ENCODE measurements at places on chromosomes 7 and 10. TPM values are rescaled to one million over a fixed set of nuclear protein-coding genes. Genes with fewer than 3 reads are reported as not detected.

DNA sequence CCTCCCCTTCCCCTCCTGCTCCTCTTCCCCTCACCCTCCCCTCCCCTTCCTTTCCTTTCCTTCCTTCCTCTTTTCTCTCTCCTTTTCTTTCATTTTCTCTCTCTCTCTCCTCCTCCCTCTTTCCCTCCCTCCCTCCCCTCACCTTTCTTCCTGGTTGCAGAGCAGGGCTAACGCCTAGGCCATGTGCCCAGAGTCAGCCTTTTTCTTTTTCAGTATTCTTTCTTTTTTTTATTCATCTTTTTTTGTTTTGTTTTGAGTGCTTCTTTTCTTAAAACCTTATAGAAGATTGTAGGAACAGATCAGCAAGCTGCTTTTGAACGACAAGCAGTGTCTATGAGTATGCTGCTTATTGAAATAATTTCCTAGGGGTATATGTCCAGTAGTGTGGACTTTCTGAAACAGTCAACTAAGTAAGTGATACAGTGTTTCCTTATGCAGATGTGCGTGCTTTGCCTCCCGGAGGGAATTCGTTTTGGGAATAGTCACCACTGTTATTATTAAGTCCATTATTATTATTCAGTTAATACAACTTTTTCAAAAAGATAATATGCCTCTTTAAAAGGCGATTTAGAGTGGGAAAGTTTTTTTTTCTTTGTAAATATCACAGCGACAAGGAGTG lies 219.2 kb downstream of the CAMK1D start:
- no peak for DNase-seq

DNA sequence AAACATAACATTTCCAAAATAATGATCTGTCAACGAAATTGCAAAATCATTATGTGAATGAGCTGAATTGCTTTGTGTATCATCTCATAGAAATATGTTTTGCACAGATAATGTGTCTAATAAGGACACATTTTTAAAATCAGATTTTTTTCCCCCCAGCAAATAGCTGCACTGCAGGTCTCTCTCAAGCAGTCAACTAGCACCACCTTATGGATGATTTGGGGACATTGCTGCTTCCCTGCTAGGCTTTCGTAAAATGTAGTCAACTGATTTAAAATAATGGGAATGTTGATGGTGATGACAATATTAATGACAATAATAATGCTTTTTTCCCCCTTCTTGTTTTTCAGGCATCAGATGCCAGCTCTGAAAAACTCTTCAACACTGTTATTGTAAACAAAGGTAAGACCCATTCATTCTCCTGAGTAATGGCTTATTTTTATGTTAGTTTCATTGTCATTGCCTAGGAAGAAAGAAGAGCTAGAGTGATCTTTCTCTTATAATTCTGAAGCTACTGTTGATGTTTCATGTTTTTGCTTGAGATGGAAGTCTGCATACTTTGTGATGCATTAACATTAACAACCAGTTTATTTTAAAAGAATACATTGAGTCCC lies 433.6 kb upstream of the GALNT17 start:
- no peak for DNase-seq

- peak; percentile 44 for DNase-seq
Measured at GRCh38 chr10:125823663-125824251, 411 bp downstream of the BCCIP start.

GRCh38 chr10:28823501-28824075 lies 146.3 kb downstream of the BAMBI start:
- DNase-seq: no peak

- peak; percentile 56 for DNase-seq
Measured at GRCh38 chr7:101507791-101508252, 121.3 kb downstream of the MYL10 start.

DNA sequence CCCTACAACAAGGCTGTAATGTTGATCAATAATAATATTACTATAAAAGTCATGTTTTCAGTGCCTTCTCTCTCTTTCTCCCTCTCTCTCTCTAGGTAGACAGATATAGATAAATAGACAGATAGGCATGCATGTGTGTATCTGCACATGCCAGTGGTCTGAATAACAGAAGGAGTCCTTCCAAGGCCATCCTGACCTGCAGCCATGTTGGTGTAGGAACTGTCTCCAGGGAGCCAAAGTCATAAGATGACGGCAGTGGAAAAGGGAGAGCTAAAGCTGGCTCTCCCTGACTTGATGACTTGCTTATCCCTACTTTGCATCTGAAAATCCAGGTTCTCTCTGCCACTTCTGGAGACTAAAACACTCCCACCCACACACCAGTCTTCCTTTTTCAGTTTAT lies 113.0 kb downstream of the TRIL start:
- no peak for DNase-seq

IFIT1 gene
- 45.8 TPM for total RNA-seq

GRCh38 chr7:64849250-64849923 lies 53.7 kb upstream of the ZNF273 start:
- DNase-seq: no peak

DNA sequence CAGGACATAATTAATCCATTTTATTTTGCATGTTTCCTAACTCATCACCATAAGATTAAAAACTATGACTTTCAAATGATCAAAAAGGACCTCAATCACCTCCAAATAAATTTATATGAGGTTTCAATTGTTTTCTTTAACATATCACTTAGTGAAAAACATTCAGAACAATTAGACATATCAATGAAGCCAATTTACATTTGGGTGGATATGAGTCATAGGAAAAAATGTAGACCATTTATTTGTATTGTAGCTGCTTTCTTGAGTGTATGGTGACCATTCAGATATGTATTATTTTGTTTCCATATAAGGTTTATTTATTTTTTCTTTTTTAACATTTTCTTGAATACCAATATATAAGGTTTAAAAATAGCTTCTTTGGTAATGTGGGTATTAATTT lies 13.3 kb upstream of the EXOC6 start:
- DNase-seq: no peak

DNA sequence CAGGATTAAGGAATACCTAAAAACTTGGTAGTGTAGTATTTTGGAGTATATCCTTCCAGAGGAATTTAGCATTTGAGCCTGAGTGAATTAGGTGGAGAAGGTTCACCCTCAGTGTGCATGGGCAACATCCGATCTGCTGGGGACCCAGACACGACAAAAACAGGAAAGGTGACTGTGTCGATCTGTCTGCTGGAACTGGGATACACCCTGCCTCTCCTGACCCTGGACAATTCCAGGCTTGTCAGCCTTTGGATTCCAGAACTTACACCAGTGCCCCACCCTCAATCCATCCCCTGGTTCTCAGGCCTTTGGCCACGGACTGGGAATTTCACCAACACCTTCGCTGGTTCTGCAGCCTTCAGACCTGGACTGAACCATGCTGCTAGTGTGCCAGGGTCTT lies 41.9 kb downstream of the PTPRE start:
- no peak for DNase-seq

DNA sequence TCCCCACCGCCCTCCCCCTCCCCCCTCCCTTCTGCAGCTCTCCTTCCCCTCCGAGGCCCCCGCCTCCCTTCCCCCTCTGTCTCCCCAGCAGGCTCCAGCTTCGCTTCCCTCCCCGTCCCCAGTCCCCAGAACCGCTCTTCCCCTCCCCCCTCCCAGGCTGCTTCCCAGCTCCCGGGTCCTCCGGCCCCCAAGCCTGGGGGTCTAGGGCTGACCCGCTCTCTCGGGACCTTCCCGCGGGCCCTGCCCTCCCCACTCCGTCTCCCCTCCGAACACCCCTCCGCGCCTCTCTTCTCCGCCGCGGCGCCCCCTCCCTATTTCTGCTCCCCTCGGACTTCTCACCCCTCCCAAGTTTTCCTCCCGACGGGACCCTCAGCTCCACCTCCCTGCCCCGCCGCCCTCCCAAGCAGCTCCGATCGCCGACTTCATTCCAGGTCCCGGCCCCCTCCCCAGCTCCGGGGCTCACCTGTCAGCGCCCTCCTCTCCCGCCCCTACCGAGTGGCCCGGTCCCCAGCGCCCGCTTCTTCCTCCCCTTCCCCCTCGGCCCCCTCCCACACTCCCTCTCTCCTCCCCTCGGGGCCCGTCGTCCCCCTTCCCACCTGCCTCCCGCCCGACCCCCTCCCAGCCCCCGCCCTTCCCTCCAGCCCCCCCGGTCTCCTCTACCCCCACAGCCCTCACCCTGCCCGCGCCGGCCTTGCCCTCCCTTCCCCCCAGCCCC lies 990 bp downstream of the ZNF467 start:
- no peak for DNase-seq

COX19 gene
- 18.7 TPM for total RNA-seq

HOXA13 gene
- total RNA-seq: not detected

GRCh38 chr10:102403115-102403514 lies 7.6 kb downstream of the NFKB2 start:
- no peak for DNase-seq

STEAP2 gene
- not detected for total RNA-seq

CFTR gene
- total RNA-seq: not detected

DNA sequence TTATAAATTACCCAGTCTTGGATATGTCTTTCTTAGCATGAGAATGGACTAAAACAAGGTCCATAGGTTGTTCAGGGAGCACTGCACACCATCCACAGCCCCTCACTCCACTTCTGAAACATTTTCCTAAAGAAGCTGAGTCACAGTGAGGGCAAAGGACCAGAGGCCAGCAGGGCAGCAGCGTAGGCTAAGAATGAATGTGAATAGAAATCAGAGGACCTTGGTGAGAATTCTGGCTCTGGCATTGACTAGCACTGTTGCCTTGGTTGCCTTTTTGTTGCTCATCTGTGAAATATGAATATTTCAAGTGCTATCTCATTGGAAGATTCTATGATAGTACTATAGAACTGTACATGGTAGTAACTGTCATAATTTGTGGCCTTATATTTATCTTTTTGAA lies 41.7 kb upstream of the TOMM7 start:
- DNase-seq: no peak

GRCh38 chr10:47415520-47416304 lies 31.6 kb upstream of the ZNF488 start:
- DNase-seq: no peak

GRCh38 chr10:129963641-129964501 lies at the start of gene EBF3:
Gene EBF3, minus strand, starts transcription at chr10:129964274. Its CDS starts 506 bp downstream, at chr10:129963768.
- peak; percentile 43 for DNase-seq

OR6B1 gene
- not detected for total RNA-seq

GRCh38 chr10:82245157-82245556 lies 370.2 kb downstream of the NRG3 start:
- no peak for DNase-seq

- DNase-seq: no peak
Measured at GRCh38 chr7:95376632-95377400, 19.4 kb downstream of the PON3 start.

DNA sequence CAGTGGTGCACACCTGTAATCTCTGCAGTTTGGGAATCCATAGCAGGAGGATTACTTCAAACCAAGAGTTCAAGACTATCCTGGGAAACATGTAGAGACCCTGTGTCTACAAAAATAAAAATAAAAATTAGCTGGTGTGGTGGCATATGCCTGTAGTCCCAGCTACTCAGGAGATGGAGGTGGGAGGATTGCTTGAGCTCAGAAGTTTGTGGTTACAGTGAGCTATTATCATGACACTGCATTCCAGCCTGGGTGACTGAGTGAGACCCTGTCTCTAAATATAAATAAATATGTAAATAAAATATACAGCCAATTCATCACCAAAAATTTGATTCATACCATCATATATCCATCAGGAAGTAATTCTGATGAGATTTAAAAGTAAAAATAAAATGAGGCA lies 60.9 kb downstream of the ANKRD7 start:
- DNase-seq: no peak

AKR1C8 gene
- 0.14 TPM for total RNA-seq
